ENCODE measurements at places on chromosomes 1 and 21.

- no peak for DNase-seq
Measured at GRCh38 chr1:51644533-51645197, 27.8 kb downstream of the OSBPL9 start.

DNA sequence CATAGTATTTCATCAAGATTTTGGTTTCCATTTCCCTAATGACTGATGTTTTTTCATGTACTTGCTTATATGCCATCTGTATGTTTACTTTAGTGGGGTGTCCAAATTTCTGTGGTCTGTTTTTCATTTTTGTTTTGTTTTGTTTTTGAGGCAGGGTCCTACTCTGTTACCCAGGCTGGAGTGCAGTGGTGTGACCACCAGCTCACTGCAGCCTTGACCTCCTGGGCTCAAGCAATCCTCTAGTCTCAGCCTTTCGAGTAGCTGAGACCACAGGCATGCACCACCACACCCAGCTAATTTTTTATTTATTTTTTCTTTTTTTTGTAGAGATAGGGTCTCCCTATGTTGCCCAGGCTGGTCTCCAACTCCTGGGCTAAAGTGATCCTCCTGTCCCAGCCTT, 378.0 kb upstream of the VAMP3 start:
- no peak for DNase-seq

DNA sequence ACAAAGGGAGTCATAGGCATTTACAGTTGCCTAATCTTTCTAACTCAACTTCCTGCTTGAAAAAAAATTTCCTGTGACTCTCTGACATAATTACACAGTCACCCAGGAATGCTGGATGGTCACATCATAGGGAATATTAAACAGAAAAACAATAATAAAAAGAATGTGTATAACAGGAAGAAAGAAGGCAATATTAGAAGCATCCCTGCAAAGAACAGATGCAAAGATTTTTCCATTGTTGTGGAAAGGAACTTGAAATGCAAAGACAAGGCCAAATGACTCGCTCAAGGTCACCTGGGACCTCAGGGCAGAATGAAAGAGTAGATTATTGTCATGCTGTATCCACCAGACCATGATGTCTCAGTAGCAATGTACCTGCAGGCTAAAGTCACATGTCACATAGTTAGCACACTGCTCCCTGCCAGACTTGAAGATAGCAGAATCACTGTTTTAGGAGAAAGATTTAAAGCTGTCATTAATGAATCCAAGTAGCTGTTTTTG, 184.3 kb downstream of the CYYR1 start:
- no peak for DNase-seq

DNA sequence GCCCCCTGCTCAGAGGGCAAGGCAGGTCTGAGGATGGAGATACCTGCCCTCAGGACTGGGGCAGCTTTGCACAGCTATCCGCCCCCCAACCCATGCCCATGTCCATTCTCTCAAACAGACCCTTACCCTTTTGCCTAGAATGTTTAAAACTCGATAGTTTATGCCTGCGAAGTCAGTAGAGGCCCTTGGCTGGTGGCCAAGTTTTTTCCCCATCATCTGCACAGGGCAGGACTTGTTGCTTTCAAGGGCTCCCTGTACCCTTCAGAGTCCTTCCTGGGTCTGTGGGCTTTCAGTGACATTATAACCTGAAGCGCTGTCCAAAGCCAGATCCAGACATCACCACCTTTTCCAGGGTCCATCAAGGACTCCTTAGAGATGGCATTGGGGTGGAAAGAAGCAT, 148.7 kb upstream of the ZNF644 start:
- DNase-seq: no peak

DNA sequence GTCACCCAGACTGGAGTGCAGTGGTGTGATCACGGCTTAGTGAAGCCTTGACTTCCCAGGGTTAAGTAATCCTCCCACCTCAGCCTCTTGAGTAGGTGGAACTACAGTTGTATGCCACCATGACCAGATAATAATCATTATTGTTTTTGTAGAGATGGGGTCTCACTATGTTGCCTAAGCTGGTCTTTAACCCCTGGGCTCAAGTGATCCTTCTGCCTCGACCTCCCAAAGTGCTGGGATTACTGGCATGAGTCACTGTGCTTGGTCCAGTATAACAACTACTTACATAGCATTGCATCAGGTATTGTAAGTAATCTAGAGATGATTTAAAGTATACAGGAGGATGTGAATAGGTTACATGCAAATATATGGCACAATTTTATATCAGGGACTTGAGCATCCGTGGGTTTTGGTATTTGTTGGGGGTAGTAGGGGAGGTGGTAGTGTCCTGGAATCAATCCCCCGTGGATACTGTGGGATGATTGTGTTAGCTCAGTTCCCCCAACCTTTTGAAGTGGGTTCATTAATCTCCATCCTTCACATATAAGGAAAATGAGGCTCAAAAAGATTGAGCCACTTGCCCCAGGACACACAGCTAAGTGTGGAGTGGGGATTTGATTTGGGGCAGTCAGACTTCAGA, 61.4 kb upstream of the CNIH3 start:
- no peak for DNase-seq

DNA sequence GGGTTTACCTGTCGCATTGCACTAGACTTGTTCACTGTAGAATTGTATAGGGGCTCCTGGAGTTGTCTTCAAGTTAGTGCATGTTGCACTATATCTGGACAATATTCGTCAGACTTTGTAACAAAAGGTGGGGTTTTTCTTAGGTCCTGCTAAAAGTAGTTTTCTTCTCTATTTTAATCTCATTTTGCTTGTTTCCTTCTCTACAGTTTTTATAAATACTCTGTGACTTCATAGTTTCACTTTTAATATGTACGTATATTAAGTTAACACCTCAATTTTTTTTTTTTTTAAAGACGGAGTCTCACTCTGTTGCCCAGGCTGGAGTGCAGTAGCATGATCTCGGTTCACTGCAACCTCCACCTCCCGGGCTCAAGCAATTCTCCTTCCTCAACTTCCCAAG, 26.5 kb upstream of the MRPS6 start:
- no peak for DNase-seq

GRCh38 chr1:30724175-30724574, 790 bp upstream of the MATN1 start:
- DNase-seq: no peak

GRCh38 chr21:29193072-29193471, 62.6 kb downstream of the MAP3K7CL start:
- DNase-seq: no peak

- peak; percentile 90 for DNase-seq
Measured at GRCh38 chr1:37752583-37753471, 12.1 kb downstream of the EPHA10 start.

DNA sequence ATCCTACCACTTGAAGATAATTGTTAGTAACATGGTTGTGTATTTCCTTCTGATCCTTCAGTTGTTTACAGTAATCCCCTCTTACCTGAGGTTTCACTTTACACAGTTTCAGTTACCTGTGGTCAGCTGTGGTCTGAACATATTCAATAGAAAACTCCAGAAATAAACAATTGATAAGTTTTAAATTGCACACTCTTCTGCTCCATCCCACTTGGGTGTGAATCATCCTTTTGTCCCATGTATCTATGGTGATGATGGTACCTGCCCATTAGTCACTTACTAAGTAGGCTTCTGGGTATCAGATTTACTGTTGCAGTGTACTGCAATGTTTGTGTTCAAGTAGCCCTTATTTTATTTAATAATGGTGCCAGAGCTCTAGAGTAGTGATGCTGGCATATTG, 62.5 kb downstream of the OSBPL9 start:
- no peak for DNase-seq

DNA sequence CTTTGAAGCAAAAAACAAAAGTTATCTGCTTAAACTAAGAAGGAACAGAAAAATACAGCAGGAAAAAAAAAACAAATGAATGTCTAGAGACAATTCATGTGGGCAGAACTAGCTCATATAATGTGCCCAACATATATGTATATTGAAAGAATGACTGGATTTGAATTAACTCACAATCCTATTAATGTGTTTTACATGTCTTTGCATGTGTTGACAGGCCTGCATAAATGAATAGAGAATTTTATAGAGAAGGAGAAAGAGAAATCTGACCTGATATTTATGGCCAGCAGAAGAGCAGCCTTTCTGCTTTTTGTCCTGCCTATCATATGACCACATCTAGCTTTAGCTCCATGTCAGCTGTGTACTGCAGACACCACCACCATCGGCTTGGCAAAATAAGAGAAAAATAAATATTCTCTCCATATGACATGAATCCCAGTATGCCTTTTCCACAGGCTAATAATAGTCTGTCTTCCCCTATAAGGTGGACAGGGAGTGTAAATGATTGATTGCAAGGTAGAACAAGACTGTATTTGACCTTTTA, 171.5 kb upstream of the PALMD start:
- no peak for DNase-seq

- no peak for DNase-seq
Measured at GRCh38 chr21:30104241-30104640, 62.4 kb downstream of the CLDN17 start.

DNA sequence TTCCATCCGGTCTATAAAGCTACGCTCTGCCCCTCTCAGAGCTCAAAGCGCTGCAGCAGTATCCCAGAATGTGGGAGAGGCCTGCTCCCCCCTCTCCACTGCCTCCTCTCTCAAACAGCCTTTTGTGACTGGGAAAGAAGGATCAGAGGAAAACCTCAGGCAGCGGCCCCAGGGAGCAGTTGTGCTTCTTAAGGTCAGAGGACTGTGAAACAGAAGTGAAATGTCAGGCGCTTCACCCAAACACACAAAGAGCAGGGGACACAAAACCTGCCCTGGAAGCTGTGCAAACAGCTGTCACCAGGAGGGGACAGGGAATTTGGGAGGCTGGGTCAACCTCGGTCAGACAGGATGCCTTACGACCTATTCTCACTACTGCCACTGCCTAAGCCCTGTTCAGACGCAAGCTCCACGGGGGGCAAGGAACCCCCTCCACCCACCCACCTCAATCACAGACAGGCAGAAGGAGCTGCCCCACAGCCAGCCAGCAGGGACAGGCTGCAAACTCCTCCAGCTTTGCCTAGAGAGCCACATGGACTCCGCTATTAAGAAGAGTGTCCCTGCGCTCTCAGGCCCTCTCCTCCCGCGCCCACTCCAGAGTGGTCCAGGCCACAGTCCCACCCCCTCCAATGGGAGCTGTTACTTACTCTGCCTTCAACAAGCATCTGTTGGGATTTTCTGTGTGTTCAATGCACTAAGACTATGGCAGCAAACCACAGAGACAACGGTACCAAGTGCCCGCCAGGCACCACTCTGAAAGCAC, 14.6 kb downstream of the SSBP3 start:
- no peak for DNase-seq

- DNase-seq: no peak
Measured at GRCh38 chr1:42312576-42313212, 22.3 kb downstream of the FOXJ3 start.

- DNase-seq: no peak
Measured at GRCh38 chr1:57262472-57262871, 161.4 kb downstream of the DAB1 start.

- no peak for DNase-seq
Measured at GRCh38 chr1:63877021-63877767, 103.4 kb downstream of the ROR1 start.

DNA sequence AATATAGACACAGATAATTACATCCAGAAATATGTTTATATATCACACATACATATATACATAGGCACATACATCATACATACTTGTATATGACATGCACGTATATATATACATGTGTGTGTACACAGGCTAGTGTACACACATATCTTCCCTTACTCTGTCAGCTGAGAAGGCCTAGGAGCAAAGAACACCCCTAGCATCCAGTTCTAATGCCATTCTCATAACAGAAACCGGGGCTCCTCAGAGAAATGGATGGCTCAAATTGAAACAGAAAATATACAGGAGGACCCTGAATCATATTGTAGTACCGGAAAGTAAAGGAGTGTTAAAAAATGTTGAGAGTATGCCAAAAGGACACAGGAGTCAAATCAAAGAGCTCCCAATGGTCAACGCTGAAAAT, 19.7 kb upstream of the HYI start:
- no peak for DNase-seq

DNA sequence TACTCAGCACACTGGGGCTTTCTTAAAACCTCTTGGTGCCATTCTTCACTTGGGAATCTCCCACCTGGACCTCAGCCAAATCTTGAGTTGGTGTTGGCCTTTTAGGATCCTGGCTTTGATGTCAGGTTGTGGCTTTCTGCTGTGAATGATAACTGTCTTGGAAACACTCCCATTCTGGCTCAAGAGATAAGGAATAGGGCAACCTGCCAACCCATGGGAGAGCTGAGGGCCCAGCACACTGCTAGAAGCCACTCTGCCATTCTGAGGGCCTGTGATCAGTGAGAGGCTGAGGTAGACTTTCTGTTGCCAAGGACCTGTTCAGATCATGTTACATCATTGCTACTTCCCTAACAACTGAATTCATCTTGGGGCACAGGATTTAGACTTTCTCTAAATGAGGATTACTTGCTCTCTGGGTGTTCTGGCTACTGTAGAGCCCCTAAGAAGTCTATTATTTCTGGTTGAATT, 45.8 kb downstream of the TTC39A start:
- DNase-seq: no peak

- no peak for DNase-seq
Measured at GRCh38 chr1:85224295-85224694, 23.5 kb upstream of the SYDE2 start.

- DNase-seq: no peak
Measured at GRCh38 chr1:14617791-14618190, 19.3 kb downstream of the KAZN start.

- DNase-seq: no peak
Measured at GRCh38 chr21:35529171-35529863, 480.2 kb upstream of the RUNX1 start.

DNA sequence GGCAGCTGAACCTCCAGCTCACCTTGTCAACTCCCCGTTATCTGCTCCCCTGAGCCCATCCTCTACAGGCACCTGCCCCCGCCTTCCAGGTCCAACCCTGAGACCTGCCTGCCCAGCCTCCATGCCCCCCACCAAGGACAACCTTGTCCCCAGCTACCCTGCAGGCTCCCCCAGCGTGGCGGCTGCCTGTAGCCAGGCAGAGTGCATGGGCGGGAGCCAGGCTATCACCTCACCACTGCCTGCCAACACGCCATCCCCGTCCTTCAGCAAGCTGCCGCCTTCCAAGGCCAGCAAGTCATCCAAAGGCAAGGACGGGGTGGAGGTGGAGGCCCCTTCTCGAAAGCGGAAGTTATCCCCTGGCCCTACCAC, 3.0 kb upstream of the CYB561D1 start:
- DNase-seq: no peak

- no peak for DNase-seq
Measured at GRCh38 chr1:3676581-3677470, 24.5 kb downstream of the TP73 start.

DNA sequence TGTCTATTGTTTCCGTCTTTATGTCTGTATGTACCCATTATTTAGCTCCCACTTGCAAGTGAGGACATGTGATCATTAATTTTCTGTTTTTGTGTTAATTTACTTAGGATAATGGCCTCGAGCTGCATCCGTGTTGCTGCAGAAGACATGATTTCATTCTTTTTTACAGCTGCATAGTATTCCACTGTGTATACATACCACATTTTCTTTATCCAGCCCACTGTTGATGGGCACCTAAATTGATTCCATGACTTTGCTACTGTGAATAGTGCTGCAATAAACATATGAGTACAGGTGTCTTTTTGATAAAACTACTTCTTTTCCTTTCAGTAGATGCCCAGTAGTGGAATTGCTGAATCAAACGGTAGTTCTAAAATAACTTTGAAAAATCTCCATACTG, 12.7 kb upstream of the SLAMF1 start:
- DNase-seq: no peak

Data from D721Med (cell line).